ENCODE measurements at places on chromosomes 1 and 21.

DNA sequence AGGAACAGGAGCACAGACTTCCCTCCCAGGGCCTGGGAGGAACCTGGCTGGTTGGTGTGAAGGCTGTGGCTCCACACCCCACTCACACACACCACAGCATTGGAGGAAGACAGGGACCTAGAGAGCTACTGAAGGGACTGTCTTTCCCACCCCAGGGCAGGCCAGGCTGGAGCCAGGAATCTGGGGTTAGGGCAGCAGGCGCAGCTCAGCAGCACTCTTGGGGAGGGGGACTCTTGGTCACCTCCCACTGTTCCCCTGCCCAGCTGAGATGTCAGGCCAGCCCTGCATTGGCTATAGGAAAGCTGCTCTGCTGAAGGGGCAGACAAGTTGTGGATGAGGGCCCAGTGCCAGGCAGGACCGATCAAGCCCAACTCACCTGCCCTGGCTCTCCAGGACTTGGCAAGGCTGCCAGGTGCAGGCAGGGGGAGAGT is 1.6 kb upstream of the PLEKHA6 start:
- H3K4me3 ChIP-seq: no peak overlapping the region
- no peaks in the 10 kb centered on the region for H3K36me3 ChIP-seq
- H3K27ac ChIP-seq: no peak overlapping the region
- H3K4me1 ChIP-seq: peaks cover 6% of the 10 kb centered on the region
- peaks cover 2% of the 10 kb centered on the region for H3K27me3 ChIP-seq

- no peaks in the 10 kb centered on the region for H3K27me3 ChIP-seq
- no peak overlapping the region for H3K4me3 ChIP-seq
- no peak for DNase-seq
- H3K36me3 ChIP-seq: no peaks in the 10 kb centered on the region
- H3K27ac ChIP-seq: peak overlapping the region; percentile 19
- H3K4me1 ChIP-seq: peaks cover 12% of the 10 kb centered on the region
Observed at GRCh38 chr1:31244326-31244725, 4.6 kb upstream of the NKAIN1 start.

- no peaks in the 10 kb centered on the region for H3K27me3 ChIP-seq
- H3K36me3 ChIP-seq: no peaks in the 10 kb centered on the region
- no peak overlapping the region for H3K4me3 ChIP-seq
- H3K27ac ChIP-seq: no peak overlapping the region
- H3K4me1 ChIP-seq: no peaks in the 10 kb centered on the region
Observed at GRCh38 chr1:237863234-237863633, 27.5 kb downstream of the ZP4 start.

DNA sequence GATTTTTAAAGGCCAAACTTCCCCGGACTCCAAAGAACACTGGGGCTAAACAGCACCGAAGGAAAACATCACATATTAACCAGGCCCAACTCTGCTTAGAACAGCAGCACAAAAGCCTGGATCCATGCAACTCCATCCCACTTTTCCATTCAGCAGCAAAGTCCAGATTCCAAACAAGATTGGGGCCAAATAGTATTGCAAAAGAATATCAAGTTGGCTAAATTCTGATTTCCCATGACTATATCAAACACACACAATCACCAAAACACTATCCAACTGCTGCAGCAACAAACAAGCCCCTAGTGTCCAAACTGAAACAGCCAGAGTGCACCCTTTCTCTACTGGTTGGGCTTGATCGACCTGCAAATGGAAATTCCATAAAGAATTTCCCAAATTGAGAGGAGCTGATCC is 19.4 kb upstream of the TMEM125 start:
- H3K27me3 ChIP-seq: no peaks in the 10 kb centered on the region
- no peak overlapping the region for H3K27ac ChIP-seq
- DNase-seq: no peak
- H3K36me3 ChIP-seq: no peaks in the 10 kb centered on the region
- no peaks in the 10 kb centered on the region for H3K4me1 ChIP-seq

- H3K36me3 ChIP-seq: peaks cover 12% of the 10 kb centered on the region
- H3K27me3 ChIP-seq: no peaks in the 10 kb centered on the region
- peak; percentile 87 for DNase-seq
- peak within 1 kb of the TSS; percentile 86 for H3K27ac ChIP-seq
- H3K4me3 ChIP-seq: peak within 1 kb of the TSS; percentile 91
Observed at GRCh38 chr1:228734881-228735801, at the start of gene RHOU. Gene RHOU, plus strand, starts transcription at chr1:228735479. Its CDS starts 264 bp downstream, at chr1:228735743.

DNA sequence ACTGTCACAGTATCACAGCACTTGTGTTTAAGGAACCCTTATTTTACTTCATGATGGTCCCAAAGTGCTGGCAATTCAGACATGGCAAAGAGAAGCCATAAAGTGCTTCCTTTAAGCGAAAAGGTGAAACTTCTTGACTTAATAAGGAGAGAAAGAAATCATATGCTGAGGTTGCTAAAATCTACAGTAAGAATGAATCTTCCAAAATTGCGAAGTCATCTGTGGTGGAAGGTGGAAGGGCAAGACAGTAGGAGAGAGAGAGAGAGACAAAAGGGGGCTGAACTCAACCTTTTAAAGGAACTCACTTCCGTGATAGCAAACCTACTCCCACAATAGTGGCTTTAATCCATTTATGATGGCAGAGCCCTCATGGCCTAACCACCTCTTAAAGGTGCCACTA is 19.3 kb upstream of the AADACL3 start:
- H3K27me3 ChIP-seq: no peaks in the 10 kb centered on the region
- peaks cover 10% of the 10 kb centered on the region for H3K4me1 ChIP-seq
- no peak overlapping the region for H3K4me3 ChIP-seq
- no peaks in the 10 kb centered on the region for H3K36me3 ChIP-seq
- H3K27ac ChIP-seq: no peak overlapping the region
- DNase-seq: no peak

- H3K27me3 ChIP-seq: no peaks in the 10 kb centered on the region
- H3K4me3 ChIP-seq: no peak overlapping the region
- DNase-seq: no peak
- no peak overlapping the region for H3K27ac ChIP-seq
Observed at GRCh38 chr1:97989094-97989680, 68.4 kb upstream of the DPYD start.

- H3K4me1 ChIP-seq: peaks cover 3% of the 10 kb centered on the region
- peak overlapping the region; percentile 4 for H3K4me3 ChIP-seq
- no peaks in the 10 kb centered on the region for H3K36me3 ChIP-seq
- H3K27me3 ChIP-seq: no peaks in the 10 kb centered on the region
- no peak for DNase-seq
Observed at GRCh38 chr1:207904391-207904790, 6.5 kb downstream of the CD34 start.

GRCh38 chr1:19390901-19391595 is 78.9 kb downstream of the SLC66A1 start:
- DNase-seq: peak; percentile 58
- H3K4me1 ChIP-seq: peaks cover 37% of the 10 kb centered on the region
- H3K4me3 ChIP-seq: no peak overlapping the region
- H3K36me3 ChIP-seq: no peaks in the 10 kb centered on the region
- peak overlapping the region; percentile 52 for H3K27ac ChIP-seq

GRCh38 chr1:21550866-21551475 is 41.7 kb downstream of the ALPL start:
- H3K27me3 ChIP-seq: no peaks in the 10 kb centered on the region
- H3K4me1 ChIP-seq: no peaks in the 10 kb centered on the region

Measured in psoas muscle (tissue), 8 donors.